CD8-positive, alpha-beta T cell (primary cell): ENCODE measurements at places on chromosomes 4 and X.

DNA sequence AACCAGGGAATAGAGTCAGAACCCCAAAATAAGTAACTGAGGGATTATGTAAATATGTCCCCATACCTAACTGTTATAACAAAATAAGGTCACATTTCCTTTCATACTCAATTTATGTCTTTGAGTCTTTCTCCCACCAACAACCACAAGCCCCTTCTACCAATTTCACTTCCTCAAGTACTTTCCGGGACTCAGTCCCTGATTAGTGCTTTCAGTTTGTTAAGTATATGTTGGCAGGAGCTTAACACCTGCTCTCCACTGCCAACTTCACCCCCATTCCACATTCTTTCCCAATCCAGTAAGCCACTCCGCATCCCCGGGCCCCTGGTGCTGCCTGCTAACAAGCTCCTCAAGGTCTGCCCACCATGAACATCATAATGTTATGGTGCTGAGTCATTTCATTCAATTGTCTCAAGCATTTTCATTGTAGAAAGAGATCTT, 71.3 kb upstream of the SPRY1 start:
- DNase-seq = no peak

DNA sequence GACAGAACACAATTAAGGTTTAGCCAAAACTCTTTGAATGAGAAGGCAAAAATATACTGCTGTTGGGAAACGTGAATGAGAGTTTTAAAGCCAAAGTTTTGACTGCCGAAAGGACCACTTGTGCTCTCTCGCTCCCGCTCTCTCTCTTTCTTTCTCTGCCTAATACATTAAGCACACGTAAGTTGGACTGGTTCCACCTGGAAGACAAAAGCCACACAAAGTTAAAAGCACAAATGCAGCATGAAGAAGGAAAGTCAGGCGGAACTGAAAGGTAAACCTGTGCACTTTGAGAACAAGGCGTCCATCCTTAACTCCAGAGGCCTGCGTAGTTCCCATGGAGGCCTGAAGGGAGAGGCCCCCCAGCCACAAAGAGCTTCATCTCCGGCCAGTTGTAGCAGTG, 1.9 kb downstream of the DCAF12L2 start:
- DNase-seq = no peak

DNA sequence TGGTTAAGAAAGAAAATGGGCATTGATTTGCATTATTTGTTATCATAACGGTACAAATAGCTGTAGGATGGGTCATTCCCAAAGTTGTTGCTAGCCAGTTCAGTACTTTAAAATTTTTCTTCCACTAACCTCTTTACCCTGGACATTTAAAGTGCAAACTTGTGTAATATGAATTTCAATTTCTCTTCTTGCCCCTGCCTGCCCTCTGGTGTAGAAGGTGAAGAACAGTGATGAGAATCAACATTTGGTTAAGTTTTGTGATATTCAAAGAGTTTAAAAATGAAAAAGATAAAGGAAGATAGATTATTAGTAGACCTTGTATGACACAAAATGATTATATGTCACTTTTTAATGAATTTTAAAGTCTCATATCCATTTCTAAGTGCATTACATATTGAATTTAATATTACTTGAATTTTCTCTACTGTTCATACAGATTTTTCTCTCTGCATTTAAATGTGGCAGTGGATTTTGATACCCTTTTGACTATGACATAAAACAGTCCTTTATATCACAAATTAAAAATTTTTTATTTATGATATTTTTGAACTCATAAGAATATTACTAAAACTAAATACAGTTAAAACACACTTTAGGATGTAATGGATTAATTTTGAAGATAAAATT, 337.7 kb downstream of the BMPR1B start:
- DNase-seq = no peak

GRCh38 chr4:117740736-117741135, 293.6 kb upstream of the NDST3 start:
- no peak for DNase-seq

GRCh38 chr4:87365348-87365747, 25.6 kb downstream of the HSD17B11 start:
- DNase-seq = no peak

- no peak for DNase-seq
These were observed 613.4 kb upstream of the NR3C2 start for GRCh38 chr4:149055624-149056023.

DNA sequence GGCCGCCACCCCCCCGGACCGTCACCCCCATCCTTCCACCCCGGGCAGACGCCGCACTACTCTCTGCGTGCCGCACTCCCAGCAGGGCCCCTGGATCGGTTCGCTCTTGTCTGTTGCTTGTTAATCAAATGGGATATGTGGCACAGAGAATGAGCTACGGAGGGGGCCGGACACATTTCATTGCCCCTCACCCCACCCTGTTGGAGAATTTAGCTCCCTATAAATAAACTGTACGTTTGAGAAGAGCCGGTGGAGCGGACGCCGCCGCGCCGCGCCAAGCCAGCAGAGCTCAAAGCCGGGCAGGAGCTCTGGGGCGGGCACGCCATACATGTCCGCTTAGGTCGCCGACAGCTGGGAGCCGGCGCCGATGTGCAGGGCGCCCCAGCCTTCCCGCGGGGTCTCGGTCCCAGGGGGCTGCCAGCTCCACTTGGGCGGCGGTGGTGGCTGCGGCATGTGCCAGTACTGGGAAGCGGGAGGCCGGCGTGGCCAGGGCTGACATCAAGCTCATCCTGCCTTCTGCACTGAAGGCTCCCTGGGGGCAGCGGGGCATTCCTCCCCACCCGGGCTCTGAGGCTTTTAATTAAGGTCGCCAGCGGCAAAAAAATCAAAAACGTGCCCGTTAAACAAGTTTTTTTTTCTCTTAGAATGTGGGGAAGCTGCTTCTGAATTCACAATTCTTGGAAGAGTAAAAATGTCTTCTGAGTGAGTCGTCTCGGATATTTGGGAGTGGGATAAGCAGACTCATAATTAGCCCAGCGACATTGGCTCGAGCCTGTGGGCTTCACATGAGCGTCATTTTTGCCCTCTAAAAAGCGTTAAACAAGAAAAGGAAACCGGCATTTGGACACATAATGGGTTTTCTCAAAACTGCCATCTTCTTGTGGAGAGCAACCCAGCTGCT, 1.1 kb upstream of the PCDH19 start:
- no peak for DNase-seq

GRCh38 chr4:141158219-141158618, 24.9 kb upstream of the RNF150 start:
- no peak for DNase-seq

DNA sequence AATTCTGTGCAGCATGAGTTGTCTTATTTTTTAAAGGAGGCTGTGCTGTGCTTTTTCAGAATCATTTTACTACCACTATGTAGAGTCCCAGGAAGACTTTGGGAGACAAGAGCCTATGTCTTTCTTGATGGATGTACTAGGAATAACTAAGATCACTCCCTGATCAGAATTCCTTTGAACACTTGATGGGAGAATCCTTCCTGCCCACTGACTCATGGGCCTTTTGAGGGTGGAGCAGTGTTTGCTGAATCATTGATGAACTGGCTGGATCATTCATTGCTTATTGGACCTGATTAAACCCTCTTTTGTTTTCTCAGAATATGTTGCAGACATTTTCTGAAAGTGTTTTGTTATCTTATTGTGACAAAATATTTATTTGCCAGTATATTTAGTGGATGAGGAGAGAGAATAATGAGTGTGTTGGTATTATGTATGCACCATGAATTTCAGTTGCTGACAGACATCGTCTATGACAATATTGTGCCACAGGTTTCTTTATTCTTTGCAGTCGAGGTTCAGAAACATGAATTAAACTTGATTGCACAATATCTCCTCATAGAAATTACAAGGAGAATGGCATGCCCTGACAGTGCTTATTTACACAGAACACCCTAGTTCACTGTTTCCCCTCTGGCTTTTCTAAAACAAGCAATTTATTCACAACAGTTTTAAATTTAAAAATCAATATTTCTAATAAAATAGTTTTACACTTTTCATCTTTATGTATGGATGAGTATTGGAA, 36.3 kb downstream of the POU4F2 start:
- DNase-seq = no peak

GRCh38 chrX:32847921-32848320, 363.4 kb downstream of the DMD start:
- DNase-seq = no peak

GRCh38 chr4:68366600-68366999, 16.7 kb upstream of the YTHDC1 start:
- DNase-seq = no peak

GRCh38 chr4:141473952-141474351, 162.4 kb upstream of the IL15 start:
- DNase-seq = no peak

DNA sequence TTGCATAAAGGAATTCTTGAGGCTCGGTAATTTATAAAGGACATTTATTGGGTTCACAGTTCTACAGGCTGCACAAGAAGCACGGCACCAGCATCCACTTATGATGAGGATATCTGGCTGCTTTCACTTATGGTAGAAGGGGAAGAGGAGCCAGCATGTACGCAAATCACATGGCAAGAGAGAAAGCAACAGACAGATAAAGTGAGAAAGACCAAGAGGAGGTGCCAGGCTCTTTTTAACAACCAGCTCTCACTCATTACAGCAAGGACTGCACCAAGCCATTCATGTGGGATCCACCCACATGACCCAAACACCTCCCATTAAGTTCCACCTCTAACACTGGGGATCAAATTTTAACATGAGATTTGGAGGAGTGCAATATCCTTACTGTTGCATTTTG, 1198.2 kb downstream of the ADGRL3 start:
- no peak for DNase-seq

- no peak for DNase-seq
These were observed 143.4 kb downstream of the TRIML1 start for GRCh38 chr4:188282471-188283232.

- no peak for DNase-seq
These were observed 60.3 kb downstream of the ARX start for GRCh38 chrX:24955372-24955930.

DNA sequence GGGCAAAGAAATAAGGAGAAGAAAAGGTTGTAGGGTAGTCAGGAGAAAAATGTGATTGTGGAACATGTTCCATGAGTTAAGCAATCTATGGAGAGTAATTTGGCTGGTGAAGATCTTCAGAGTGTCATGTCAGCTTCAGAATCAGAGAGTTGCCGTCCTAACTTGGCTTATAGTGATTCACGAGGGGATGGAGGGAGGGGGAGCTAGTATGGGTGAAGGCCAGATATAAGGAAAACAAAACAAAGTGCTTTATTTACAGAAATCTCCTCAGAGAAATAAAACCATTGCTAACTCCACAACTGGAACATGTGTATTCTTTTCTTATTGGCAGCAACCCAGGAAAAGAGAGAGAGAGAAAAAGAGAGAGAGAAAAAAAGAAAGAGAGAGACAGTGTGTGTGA, 256.5 kb upstream of the NRK start:
- DNase-seq = no peak

GRCh38 chr4:1417522-1418390, 11.5 kb upstream of the NKX1-1 start:
- DNase-seq = no peak

DNA sequence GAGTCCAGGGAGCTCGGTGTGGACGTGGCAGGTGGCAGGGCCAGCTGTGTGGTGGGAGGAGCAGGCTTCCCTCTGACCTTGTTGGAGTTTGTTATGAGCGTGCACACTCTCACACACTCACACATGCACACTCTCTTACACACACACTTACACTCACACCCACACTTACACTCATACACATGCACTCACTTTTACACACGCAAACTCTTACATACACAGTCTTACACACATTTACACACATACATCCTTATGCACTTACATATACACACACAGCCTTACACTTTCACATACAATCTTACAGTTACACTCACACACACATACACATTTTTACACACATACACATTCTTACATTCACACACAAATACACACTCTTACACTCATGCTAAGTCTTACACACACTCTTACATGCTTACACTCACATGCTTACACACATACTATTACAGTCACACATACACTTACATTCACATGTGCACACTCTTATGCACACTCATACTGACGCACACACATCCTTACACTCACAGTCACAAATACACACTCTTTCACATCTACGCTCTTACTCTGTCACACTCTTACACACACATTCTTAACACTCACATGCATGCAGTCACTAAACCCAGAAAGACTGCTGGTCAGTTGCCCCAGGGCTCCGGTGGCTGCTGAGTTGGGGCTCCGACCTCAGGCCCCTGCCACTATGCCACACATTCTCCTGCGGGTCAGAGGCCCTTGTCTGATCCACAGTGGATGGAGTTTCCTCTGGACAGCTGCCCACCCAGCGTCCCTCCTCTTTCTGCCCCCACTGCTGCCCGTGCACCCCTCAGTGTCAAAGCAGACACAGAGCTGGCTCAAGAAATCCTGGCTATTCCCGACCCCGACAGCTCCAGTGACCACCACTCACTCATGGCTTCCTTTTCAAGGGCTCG, 95.8 kb downstream of the ADRA2C start:
- no peak for DNase-seq

DNA sequence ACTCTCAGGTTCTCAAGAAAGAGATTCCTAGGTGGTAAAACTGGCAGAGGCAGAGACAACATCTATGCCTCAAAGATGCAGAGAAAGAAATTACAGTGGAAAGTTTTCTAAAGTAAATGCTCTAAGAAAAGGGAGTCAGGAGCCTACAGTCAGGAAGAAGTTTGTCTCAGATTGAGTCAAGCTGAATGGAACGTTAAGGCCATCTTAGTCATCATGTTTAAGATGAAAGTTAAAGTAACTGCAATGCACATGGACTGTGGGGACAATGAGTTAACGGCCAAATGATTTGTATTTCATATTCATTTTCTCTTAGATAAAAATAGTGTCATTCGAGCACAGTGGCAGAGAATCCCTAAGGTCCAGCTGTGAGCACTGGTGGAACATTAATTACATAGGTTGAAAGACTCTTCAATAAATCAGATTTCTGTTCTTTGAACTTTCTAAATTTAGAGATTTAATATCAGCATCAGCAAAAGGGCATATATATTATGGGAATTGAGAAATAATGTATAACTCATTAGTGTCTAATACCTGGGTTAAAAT, 384.6 kb downstream of the DTHD1 start:
- no peak for DNase-seq

- DNase-seq = peak; percentile 9
These were observed 30.5 kb downstream of the TMEM271 start for GRCh38 chr4:545612-546011.

- no peak for DNase-seq
These were observed 87.4 kb downstream of the FAM9B start for GRCh38 chrX:8946563-8946962.

- DNase-seq = no peak
These were observed 28.4 kb upstream of the TNIP3 start for GRCh38 chr4:121192480-121192879.

- DNase-seq = no peak
These were observed 14.1 kb upstream of the TMEM154 start for GRCh38 chr4:152693871-152694270.

GRCh38 chr4:21845663-21846062, 102.9 kb downstream of the KCNIP4 start:
- no peak for DNase-seq
